ENCODE measurements at places on chromosomes 3 and 15.

DNA sequence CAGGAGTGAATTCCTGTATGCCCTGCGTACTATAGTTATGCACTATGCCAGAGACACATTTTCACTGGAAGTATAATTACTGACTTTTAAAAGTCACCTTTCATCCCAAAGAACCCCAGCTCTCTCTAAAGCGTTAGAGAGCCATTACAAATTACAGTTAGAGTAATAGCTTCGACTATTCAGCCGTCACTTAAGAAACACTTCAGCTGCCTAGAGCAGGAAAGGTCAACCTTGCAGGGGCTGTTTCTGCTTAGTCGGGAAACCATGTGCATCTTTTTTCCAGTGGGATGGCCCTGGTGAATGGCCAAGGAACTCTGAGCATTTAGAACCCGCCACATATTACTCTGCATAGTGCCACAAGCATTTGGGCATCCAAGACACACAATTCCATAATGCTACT, 235.9 kb downstream of the ARRDC4 start:
- no peak for DNase-seq

DNA sequence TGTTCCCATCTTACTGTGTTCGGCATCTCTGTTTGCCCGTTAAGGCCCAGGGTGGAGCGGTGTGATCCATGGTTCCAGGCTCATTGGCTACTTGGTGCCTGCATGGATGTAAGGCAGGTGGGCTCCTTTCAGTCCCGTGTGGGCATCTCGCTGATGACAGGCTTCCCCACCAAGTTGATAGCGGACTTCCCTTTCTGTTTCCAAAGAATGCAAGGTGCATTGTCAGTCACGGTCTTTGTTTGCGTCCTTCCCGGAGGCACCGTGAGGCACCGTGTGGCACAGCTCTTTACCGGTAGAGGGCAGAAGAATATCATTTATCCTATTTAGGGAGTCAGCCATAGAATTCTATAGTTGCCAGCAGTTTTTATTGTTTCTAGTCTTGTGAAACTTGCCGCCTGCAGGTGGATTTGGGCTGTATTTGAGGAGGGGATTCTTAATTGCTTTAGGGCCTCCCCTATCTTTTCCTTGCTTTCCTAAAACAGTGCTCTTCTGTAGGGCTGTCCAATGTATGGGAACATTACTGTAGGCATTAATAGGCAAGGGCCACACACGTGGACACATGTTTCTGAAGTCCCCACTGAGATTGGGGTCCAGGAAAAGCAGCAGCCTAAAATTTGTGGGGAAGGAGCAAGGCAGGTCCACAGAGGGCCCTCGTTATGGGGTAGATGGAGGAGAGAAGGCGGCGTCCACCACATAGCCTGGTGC, 244.1 kb downstream of the SLCO3A1 start:
- DNase-seq, result no peak

GRCh38 chr15:92009162-92009561, 155.7 kb downstream of the SLCO3A1 start:
- DNase-seq, result no peak

GRCh38 chr3:157122116-157122515, 37.8 kb downstream of the CCNL1 start:
- no peak for DNase-seq

DNA sequence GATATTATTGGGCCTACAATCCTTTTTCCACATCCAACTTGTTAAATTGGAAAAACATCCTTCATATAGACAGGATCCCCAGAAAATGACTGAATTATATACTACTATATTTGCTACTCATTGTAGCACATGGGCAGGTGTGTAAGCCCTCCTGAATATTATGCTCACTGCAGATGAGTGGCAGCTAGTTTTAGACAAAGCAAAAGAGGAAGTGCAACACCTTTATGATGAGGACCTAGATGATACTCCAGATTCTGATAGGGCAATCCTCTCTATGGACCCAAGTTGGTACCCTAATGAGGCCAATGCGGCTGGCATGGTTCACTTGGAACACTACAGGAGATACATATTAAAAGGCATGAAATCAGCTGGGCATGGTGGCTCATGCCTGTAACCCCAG, 119.1 kb upstream of the PLCL2 start:
- no peak for DNase-seq

GRCh38 chr3:123499322-123499721, 50.4 kb upstream of the ADCY5 start:
- DNase-seq, result no peak

GRCh38 chr3:196670339-196670738, 30.8 kb downstream of the NRROS start:
- DNase-seq, result no peak

GRCh38 chr15:63052961-63053698, 10.6 kb downstream of the TPM1 start:
- DNase-seq, result no peak

DNA sequence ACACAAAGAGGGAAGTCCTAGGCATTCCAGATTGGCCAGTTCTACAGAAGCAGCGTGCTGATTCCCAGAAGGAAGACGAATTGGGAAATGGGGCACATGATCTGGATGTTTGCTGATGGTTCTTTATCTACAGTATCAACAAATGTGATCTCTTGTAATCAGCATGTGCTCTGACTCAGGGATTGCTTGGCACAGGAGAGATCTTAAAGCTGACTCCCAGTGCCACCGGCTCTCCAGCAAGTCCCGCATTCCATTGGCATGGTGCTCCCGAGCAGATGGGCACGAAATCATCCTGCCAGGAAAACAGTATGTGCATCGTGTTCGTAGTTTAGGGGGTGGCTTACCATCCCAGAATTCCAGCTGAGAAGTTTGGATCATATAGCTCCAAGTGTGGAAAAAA, 259.9 kb upstream of the NR2F2 start:
- DNase-seq, result no peak

GRCh38 chr15:35603301-35603700, 57.3 kb upstream of the DPH6 start:
- peak; percentile 37 for DNase-seq

GRCh38 chr15:93066224-93066681, 22.8 kb downstream of the RGMA start:
- no peak for DNase-seq

DNA sequence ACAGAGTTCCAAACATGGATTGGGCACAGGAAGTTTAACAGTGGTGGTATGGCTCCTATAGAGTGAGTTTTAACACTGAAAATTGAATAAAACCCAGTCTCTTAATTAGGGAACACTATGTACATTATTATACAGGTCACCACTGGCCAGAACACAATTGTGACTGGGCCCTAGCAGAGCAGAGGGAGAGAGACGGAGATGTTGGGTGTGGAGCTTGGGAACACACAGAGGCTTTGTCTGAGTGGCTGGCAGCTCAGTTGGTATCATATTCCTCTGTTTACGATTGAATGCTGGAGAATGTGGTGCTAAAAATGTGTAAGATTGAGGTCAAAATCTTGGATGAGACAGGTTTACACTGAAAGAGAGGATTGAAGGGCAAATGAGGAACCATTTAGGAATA, 6.8 kb upstream of the MOBP start:
- DNase-seq, result no peak

DNA sequence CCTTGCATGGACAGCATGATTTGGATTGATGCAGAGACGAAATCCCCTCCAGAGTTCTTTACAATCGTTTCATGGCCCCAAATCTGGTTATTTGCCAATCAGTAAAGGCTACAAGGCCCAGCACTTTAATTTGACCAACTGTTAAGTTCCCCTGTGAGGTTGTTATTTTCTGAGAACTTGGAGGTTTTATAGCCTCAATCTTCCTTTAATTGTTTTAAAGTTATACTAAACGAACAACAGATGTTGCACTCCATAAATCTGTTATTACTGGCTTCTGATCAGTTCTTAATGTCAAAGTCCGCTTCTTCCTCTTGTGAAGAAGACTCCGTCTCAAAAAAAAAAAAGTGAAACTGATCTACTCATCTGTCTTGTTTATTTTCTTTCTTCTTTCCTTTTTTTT, 30.8 kb downstream of the LARP6 start:
- DNase-seq, result no peak

DNA sequence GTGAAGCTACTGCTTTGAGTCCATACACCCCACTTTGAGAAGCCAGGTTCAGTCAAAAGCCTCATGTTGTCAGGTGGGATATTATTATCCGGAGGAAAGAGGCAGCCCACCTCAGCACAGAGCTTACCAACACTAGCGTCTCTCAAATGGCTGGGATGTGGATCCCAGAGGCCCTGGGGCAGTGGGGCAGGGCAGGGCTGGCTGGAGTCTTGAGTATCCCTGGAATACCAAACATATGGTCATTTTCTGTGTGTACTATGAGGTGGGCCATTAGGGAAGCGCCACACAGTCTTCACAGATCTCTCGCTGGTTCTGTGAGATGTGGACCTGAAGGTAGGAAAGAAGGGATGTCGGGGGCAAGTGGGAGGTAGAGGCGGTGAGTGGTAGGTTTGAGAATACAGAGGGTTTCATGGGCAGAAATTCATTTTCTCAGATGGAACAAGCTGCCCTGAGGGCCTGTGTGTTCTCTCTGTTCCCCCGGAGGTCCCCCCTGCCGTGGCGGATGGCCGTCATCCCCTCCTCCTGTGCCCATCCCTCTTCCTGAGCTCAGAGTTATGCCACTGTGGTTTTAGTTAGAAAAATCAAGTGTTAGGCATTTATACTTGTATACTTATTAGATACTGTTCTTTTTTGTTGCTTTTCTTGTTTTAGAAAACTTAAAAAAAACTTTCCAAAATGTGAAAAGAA, 66.4 kb downstream of the USP13 start:
- DNase-seq, result no peak

GRCh38 chr15:78682004-78682651, 41.1 kb upstream of the CHRNB4 start:
- no peak for DNase-seq

GRCh38 chr3:189632242-189632641, 1.1 kb downstream of the TP63 start:
- DNase-seq, result no peak

DNA sequence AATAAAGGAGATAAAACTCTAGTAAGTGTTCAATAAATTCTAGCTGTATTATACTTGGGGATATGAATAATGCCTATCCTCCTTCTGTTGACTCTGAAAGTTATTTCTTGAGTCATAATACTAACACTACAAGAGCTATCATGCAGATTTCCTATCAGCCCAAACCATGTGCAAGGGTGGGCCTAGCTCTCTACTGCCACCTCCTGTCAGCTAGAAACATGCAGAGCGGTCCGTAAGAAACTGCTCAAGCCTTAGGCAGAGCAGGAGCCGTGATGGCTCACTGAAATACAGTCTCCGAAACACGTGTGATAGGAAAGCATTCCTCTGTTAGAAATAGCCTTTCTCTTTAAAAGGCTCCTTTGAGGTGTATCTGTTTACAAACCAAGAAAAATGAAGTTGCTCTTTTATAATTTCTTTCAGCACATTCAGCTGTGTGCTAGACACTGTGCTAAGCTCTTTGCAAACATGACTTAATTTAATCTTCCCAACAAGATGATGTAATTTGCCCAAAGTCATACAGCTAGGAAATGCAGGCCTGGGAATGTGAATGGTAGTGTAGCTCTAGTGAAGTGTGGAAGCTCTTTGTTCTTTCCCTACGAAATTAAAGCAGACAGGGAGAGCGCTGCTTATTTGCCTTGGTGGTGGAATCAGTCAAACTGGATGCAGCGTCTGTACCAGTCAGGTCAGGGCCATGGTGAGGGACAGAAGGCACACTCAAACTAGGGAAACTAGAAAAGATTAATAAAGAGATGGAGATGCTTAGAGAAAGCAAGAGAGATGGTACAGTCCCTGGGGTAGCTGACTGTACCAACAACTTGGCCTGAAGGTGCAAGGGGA, 43.1 kb downstream of the MTHFS start:
- DNase-seq, result peak; percentile 43

DNA sequence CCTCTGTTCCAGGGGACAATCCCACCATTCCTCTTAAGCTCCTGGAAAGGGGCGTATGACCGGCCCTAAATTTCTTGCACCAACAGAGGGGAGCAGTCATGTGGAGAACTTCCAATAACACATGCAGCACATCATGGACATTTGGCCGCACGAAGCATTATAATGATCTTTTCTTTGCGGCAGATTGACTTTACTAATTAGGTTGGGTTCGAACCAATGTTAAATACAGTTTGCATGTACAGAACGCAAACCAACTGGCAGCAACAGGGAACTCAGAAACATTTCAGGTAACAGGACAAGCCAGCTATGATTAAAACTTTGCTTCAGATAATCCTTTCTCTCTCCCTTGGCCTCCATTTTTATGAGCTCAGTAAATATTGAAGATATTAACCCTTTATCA, 100.8 kb upstream of the ADPGK start:
- DNase-seq, result no peak

GRCh38 chr3:25046911-25047771, 380.9 kb upstream of the RARB start:
- no peak for DNase-seq

DNA sequence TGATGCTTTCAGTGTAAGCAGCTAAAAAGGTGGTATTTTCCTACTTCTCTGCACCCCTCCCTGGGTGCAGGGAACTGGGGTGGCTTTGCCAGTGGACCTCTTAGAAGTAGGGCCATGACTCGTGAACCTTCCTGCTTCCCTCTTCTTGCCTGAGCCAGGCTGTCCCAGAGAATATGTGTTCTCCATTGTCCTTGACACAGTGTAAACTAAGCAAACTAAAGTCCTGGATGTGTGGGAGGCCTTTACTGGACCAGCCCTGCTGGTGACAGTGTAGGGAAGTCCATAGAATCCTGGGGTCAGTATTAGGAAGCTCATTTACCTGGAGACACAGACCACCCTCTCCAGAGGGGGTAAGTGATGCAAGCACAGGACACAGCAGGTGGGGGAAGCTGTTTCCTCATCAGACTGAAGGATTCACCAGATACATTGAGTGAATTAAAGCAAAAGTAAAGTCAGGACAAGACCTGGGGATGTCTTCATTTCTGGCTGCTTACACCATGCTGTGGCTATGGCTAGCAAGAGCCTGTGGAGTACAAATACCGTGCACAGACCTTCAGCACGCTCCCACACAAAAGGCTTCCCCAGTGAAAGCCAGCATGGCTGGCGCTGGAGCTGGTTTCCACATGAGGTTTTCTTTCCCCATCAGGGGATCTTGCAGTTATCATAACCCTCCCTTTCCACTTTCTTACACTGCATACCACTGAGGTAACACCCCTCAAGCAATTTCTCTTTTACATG, 64.8 kb upstream of the LPP start:
- no peak for DNase-seq

- DNase-seq, result peak; percentile 81
Measured at GRCh38 chr15:31236184-31237042, 90.2 kb upstream of the KLF13 start.

DNA sequence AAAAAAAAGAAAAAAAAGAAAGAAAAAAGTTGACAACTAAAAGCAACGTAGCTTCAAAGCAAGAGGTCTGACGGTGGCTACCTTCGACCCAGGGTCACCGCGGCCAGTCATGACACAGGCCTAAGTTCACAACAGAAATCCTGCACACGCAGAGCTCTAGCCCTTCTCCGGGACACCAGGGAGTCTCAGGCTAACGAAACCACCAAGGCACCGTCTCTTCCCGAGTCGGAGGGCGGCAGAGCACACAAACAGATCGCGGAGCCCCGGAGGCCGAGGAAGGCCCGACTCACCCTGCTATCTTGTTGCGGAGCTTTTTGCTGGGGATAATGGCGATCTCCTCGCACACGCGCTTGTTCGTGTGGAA, 584 bp downstream of the RPS17 start:
- no peak for DNase-seq

Measured in GM06990 (cell line).